ENCODE measurements at places on chromosomes 5 and 9.
A peak's percentile ranks its signal among the peaks of the same experiment; 100 is the strongest.

- DNase-seq, result peak; percentile 82
Measured at GRCh38 chr9:104961238-104961637, 33.3 kb upstream of the ABCA1 start.

DNA sequence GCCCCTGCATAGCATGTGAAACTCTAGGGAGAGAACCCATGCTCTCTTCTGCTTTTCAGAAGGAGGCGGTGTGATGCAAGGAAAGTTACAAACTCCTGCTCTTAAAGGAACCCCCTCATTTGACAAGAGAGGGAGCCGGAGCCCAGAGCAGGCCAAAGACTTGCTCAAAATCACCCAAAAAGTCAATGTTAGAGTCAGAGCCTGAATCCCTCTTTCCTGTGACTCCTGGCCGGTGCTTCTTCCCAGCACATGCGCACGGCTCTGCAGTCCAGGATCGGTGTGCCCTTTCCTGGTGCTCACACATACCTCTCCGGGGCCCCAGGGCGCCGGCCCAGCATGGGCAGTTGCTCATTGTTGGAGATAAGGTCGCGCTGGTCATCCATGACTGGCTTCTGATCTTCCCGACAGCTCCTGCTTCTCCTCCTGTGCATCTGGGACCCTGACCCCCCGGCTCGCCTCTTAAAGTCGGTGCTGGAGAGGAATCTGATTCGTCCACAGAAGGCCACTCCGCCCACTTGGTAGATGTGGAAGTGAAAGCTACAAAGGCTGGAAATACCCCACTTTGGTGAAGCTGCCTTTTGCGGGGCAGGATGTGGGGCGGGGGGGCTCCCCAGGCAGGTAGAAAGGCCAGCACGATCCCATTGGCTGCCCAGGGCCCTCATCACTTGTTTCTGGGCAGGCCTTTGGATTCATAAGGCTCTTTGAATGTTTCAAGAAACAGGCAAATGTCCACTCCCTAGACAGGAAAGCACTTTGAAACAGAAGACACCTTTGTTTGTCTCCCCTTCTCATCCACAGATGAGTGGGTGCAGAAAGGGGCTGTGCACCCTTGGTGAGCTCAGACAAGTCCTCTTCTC is at the start of gene CD74:
Gene CD74, minus strand, starts transcription at position 592 of the 857 bp plus-strand sequence. Its CDS starts 161 bp downstream, at position 431.
- peak; percentile 10 for DNase-seq

- peak; percentile 75 for DNase-seq
Measured at GRCh38 chr5:9483243-9483642, 62.6 kb downstream of the SEMA5A start.

- DNase-seq, result no peak
Measured at GRCh38 chr5:6711409-6712141, 1.7 kb upstream of the TENT4A start.

DNA sequence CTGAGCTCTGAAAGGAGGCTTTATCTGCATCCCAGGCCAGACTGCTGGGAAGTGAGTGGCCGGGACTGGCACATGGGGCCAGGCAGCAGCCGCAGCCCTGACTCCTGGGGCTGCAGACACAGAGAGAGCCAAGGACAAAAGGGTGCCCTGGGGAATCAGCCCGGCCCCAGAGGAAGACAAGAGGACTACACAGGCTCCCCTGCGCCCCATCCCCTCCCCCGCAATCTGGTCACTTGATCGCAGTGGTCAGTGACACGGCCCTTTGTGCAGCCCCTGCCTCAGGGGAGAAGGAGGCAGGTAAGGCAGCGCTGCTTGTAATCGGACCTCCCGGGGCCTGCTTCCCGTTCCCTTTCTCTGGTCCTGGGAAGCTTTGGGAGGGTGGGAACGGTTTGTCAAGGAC is 55.5 kb upstream of the FUBP3 start:
- no peak for DNase-seq
